ENCODE measurements at places on chromosomes 5 and 9.

- DNase-seq, result peak; percentile 78
Measured at GRCh38 chr9:133144142-133144903, 19.4 kb downstream of the GBGT1 start.

DNA sequence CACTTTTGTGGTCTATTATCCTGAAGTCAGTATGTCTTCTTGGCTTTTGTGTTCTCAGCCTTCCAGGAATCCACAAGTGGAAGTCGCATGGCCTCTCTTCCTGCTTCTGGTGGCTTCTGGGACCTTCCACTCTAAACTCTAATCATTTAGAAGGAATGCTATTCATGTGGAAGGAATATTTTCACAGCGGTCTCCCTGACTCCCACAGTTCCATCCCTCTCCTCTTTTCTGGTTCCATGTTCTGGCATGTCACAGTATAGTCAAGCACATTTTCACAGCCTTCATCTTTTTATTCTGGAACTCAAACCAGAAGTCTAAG is 7.3 kb upstream of the RAI14 start:
- no peak for DNase-seq

DNA sequence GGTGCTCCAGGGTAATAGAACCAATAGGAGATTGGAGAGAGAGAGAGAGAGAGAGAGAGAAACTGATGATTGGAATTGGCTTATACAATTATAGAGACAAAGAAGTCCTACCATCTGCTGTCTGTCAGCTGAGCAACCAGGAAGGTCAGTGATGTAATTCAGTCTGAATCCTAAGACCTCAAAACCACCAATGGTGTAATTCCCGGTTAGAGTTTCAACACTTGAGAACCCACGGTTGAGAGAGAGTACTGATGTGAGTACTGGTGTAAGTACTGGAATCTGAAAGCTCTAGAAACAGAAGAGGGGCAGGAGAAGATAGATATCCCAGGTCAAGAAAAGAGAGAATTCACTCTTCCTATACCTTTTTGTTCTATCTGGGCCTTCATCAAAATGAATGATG is 775.8 kb downstream of the EFNA5 start:
- DNase-seq, result no peak

GRCh38 chr5:53027913-53028312 is 38.8 kb downstream of the ITGA2 start:
- no peak for DNase-seq

DNA sequence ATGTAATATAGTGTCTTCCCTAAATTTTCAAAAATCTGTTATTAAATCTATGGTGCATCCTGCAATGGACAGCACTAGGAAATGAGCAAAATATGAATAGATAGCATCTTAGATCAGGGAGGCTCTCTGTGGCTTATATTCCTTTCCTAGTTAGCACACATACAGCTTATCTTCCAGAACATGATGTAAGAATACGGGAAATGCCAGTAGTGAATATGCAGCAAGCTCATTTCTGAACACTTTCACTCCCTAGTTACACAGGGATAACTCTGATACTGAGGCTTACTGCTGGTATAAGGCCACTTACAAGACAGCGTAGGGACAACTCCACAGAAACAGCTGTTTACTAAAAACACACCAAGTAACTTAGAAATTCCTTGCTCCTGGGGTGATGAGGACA is 297.3 kb upstream of the SMARCA2 start:
- DNase-seq, result no peak

DNA sequence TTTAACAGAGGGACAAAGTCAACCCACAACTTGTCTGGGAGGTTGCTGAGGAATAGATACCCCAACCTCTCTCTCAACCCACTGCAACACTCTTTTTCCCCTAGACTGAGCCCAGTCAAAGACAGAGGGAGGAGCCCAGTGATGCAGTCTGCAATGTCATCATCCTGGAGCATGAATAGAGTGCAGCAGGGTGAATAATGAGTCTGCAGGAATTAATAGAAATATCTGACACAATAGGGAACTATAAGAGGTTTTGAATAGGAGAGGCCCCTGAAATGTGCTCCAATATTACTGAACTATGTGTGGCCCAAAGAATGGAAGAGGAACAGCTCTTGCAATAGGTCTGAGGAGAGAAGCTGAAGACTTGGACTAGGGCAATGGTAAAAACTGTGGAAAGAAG is 59.1 kb downstream of the PDCD1LG2 start:
- no peak for DNase-seq

DNA sequence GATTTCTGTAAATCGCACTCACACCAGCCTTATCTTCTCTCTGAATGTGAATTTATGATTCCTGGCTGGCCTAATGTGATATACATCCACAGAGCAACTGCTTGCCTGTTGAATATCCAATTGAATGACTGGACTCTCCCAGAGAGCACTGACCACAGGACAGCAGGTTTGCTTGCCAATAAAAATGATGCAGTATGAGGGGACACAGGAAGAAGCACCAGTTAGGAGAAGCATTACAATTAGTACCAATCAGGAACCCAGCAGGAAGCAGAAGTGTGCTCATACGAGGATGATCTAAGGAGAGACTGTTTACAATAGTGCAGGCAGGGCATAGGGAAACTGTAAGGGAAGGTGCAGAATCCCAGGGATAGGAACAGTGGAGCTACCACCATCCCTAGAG is 127.2 kb upstream of the ZNF366 start:
- no peak for DNase-seq

DNA sequence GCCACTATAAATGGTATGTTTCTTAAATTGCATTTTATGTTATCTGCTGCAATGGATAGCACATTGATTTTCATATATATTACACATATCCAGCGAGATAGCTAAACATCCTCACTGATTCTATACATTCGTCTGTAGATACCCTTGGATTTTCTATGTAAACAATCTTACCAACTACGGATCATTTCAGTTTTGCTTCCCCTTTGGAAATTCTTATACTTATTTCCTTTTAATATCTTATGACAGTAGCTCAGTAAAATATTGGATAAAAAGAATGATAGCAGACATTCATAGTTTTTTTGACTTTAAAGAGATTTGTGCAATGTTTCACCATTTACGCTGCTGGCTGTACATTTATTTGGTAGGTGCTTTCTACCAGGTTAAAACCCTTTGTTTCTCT is 254.9 kb downstream of the SYK start:
- no peak for DNase-seq

DNA sequence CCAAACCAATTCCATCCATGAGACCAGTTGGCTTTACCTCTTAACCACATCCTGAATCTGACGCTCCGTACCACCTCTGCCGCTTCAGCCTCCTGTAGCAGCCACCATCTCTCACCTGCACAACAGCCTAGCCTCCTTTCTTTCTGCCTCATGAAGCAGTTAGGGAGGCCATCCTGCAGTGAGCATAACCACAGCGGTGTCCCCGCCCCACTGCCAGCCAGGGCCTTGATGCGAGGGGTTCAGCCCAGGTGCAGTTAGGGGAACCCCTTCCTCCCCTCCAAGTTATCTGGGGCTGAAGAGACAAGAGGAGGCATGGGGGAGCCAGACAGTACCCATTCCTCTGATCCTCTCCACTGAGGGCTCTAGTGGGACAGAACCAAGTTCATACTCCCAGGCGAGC is 167.0 kb downstream of the C5orf15 start:
- DNase-seq, result no peak

GRCh38 chr5:172035049-172035448 is 28.6 kb upstream of the FBXW11 start:
- no peak for DNase-seq

DNA sequence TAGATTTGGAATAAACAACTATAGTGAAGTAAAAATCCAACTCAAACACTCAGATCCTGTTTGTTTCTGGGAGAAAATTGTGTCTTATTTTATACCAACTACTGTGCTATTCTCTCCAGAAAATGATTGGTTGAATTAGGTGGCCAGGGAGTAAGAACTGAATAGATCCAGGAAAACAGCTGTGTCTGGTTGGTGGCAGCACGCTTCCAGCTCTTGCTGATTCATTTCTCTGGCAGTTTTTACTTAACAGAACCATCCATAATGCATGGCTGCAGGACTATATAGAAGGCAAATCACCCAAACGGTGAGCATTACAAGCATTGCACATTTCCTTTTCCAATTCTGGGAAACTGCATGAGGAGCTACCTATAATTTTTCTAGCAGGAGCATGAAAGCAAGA is 29.5 kb downstream of the DMAC1 start:
- no peak for DNase-seq

DNA sequence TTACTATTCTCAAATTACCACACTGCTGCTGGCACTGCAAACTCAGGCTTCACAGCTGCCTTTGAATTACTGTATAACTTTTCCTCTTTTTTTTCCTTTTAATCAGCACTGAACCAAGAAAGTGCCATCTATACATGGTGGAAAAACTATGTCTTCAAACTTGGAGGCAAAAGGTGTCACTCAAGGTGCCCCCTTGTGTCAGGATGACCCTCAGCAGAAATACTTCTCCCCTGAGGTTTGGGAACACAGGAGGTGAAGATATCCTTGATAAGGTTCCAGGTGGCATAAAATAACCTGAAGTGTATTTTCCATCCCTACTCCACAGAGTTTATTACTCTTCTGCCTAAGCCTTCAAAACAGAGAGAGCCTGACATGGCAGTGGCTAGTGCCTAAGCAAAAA is 14.5 kb downstream of the FRMD3 start:
- no peak for DNase-seq

- no peak for DNase-seq
Measured at GRCh38 chr5:39758426-39758825, 333.6 kb upstream of the DAB2 start.

DNA sequence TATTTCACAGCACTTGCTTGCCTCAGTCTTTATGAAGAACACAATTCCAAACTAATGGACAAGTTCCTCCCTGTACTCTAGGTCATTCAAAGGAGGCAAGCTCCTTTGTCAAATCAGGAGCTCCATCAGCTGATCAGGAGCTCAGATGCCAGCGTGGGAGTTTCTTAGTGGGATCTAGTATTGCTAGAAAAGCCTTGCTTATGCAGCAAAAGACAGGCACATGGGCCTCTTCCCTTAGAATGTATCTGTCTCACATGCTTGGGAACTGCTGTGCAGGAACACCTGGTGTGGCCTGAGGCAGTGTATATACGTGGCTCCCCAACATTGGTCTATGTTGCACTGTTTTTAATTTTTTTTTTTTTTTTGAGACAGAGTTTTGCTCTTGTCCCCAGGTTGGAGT is 21.4 kb upstream of the HAVCR1 start:
- DNase-seq, result no peak

DNA sequence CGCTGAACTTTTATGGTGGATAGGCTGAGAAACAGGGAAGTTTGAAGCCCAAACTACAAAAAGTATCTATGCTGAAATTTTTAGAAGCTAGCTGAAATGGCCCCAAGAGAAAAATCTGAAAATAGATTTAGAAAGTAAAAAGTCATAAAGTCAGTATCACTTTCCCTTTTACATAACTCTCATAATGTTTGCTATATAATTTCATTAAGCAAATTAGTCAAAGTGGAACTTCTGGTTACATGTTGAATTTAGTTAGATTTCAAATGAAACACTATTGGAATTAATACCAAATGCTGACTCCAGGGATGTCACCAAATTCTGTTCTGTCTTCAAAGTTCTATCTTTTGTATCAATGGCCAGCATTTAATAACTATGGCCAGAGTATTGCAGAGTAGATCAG is 126.9 kb downstream of the TTC39B start:
- no peak for DNase-seq

DNA sequence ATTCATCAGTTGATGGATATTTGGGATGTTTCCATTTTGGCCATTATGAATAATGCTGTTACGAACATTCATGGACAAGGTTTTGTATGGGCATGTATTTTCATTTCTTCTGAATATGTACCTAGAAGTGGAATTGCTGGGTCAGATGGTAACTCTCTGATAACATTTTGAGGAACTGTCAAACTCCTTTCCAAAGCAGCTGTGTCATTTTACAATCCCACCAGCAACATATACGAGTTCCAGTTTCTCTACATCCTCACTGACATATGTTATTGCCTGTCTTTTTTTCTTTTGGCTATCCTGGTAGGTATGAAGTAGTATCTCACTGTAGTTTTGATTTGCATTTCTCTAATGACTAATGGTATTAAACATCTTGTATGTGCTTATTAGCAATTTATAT is 86.7 kb downstream of the PRKACG start:
- no peak for DNase-seq

DNA sequence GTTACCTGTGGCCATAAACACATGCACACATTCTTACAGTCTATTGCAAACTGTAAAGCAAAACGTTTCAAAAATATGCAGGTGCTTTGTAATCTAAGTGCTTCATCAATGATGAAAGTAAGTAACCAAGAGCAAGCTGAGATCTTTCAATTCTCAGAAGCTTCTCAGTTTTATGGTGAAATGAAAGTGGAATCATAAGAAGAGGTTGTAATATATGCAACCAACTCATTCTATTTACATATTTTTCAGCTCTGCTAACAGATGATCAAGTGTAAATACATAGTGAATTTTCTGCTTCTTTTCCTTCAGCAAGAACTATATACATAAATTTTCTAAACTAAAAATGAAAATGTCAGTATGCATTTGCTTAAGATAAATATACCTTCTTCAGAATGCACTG is 33.1 kb upstream of the PRDM9 start:
- no peak for DNase-seq

DNA sequence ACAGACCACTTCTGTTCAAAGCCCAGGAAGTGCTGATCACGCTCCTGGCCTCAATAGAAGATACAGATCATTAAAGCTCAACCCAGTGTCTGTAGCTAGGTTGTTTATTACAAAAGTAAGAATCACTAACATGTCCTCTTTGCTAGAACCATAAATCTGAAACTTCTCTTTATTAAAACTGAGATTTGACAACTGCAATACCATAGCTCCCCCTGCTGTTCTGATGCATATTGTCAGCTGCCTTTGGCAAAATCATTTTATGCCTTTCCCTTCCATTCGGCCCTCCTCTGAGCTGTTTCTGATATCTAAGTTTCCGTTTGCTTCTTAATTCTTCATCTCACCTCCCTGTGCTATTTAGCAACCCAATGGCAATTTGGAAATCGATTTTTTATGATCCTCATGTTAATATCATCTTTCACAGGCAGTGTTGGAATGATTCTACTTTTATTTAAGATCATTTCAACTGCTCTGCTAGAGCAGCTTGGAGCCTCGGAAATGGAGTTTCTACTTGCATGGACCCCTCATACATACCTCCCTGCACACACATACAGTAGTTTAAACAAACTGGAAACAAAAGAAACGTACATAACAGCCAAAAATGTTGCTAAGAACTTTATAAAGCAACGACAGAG is 998.8 kb downstream of the MAT2B start:
- DNase-seq, result no peak

- no peak for DNase-seq
Measured at GRCh38 chr9:21244836-21245235, 5.0 kb upstream of the IFNA14 start.

Measured in stimulated activated CD8-positive, alpha-beta memory T cell treated with anti-CD3 and anti-CD28 coated beads, Interleukin-7, amount 100 ng/mL, for 1 hour (primary cell).